ENCODE measurements at places on chromosomes 13 and 19.

DNA sequence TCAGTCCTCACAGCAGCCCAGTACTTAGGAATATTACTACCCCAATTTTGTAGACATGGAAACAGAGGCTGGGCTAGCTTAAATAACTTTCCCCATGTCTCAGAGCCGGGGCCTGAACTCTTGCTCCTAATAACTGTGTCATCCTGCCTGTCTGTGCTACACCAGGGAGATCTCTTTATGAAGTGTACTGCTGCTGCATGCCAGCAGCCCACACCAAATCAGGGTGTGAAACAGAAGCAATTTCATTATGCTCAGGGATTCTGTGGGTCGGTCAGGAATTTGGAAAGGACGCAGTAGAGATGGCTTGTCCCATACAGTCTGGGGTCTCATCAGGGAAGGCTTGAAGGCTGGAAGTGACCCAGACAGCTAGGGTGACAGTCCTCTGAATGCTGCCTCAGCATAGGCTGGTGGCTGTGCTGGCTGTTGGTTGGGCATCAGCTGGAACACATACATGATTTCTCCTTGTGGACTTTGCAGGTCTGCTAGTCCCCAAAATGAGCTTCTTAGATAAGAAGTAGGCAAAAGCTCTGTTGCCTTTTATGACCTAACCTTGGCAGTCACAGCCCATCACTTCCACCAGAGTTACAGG, 22.6 kb downstream of the ZNF507 start:
- DNase-seq: no peak

GRCh38 chr19:39112338-39112890, 13.2 kb upstream of the PAK4 start:
- no peak for DNase-seq

GRCh38 chr19:1069009-1069779, 2.2 kb downstream of the ARHGAP45 start:
- DNase-seq: peak; percentile 86

GRCh38 chr19:11982526-11982925, 17.7 kb downstream of the ZNF763 start:
- DNase-seq: no peak

DNA sequence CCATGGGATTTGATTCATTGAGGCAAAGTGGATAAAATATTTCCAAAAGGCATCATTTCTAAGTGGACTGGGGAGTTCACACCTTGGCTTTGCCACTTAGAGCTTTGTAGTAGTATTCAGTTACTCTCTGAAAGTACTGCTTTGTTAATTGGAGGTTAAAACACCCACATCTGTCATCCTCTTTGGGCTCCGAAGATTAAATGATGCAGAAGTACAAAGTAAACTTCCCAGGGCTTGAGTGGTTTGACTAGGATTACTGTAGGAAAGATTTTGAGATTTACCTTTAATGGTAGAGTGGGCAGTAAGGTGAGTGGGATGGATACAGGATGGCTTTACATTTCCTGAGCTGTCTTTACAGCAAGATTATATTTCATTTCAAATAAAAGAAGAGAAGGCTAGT, 42.4 kb downstream of the WASF3 start:
- DNase-seq: no peak

DNA sequence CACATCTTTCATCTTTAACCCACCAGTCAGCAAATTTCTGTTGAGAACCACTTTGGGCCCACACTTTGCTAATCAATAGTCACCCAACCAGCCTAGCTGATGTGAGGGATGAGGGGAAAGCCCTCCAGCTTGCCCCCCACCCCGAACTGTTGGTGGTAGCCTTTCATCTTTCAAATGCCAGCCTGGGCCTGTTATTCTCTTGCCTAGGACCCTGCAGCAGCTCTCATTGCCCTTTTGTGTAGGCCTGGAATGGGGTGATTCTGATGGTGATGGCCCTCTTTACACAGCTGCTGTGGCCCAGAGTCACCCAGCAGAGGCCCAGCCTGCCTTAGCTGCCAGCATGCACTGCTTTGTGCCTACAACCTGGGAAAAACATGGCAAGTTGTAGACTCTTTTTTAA, 294.5 kb downstream of the SLC7A1 start:
- DNase-seq: no peak

DNA sequence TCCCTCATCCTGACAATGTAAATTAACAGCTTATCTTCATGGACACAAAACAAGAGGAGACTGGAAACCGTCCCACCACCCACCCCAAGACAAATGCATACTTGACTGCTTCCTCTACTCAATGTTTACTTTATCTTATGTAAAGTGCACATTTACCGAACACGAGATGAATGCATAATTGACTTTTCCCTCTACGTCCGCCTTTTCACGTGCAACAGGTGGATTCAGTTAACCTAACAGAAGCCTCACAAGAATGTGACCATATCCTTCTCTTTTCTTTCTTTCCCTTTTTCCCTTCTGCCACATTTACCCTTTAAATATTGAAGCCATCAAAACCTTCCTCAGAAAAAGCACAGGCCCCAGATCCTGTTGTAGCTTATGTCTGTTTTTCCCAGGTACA, 468.0 kb downstream of the UQCRFS1 start:
- no peak for DNase-seq

- DNase-seq: no peak
Measured at GRCh38 chr19:4909156-4909896, at the start of gene UHRF1. Gene UHRF1, plus strand, starts transcription at chr19:4909501. Its CDS starts 1,385 bp downstream, at chr19:4910886.

DNA sequence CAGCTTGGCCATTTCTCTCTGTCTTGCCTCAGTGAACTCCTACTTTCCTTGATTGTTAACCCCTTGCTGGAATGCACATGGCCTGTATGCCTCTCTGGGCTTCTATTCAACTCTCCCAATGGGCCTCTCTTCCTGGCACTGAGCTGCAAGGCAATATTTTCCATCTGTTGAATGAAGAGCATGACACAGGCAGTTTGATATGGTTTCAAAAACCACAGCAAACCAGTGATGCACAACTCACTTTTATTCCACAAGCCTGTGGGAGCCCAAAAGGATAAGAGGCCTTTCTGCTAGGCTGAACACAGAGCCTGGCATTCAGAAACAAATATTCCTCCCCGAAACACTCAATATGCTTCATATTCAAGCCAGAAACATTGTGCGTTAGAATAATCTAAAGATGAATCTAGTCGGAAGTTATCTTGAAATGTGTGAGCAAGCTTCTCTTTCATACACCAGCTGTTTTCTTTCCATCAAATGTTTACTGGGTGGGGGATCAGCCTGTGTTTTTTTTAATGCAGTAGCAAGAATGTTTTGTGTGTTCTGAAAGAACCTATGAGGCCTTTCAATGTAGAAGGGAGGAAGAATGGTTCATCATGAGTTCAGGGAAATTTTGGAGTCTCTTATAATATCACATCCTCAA, 443.1 kb upstream of the SPRY2 start:
- DNase-seq: no peak

DNA sequence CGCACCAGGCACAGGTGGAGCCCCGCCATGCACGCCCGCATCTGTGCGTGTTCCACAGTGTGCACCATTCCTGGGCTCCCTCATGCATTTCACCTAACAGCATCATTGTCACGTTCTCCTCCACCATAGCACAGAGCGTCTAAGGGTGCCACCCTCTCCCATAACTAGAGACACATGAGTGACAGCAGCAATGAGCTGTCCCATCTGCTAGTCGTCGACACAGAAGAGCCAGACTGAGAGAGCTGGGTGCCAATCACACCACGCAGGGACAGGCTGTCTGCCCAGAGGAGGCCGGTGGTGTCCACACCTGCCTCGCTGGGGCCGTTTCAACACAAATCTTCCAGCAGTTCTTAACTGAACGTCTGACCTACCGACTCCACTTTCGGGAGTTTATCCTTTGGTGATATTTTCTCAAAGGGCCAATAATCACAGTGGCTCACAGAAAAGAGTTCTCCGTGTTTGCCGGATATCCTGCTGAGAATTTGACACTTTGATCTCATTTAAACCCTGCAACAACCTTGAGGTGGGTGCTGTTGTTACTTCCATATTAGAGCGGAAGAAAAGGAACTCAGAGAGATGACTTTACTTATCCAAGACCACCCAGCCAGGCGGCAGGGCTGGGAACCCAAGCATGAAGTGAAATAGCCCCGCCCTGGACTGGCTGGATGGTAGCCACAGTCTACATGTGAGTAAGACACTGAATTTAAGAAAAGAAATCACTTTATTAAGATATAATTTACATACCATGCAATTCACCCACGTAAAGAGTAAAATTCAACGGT, 16.2 kb downstream of the CLEC11A start:
- no peak for DNase-seq

DNA sequence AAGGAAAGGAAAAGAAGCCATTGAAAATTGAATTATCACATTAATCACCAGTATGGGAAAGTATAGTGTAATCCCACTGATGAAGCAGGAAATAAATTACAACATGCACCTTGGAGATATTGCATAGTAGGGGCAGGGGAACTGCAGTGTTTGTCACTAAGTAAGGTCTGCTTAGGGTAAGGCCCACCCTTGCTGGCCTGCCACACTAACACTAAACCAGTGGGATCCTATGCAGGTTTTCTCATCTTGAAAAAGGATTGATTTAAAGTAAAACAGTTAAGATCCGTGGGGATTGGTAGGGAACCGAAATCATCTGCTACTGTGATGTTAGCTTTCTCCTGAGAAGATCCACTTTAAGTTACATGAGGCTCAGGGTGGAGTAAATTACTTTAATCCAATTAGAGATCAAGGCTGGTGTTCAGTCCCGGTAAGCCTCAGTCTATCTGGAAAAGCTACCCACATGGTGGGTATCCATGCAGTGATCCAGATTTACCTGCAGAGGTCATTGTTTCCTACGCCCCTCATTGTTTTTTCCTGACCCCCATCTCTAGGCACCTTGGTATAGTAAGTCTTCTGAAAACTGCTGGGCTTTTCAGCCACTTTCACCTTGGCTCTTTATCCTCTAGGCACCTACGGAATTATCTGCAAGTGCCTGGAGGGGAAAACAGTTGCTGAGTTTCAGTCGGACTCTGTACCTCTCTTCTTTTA, 1014.9 kb upstream of the ATXN8OS start:
- DNase-seq: no peak

DNA sequence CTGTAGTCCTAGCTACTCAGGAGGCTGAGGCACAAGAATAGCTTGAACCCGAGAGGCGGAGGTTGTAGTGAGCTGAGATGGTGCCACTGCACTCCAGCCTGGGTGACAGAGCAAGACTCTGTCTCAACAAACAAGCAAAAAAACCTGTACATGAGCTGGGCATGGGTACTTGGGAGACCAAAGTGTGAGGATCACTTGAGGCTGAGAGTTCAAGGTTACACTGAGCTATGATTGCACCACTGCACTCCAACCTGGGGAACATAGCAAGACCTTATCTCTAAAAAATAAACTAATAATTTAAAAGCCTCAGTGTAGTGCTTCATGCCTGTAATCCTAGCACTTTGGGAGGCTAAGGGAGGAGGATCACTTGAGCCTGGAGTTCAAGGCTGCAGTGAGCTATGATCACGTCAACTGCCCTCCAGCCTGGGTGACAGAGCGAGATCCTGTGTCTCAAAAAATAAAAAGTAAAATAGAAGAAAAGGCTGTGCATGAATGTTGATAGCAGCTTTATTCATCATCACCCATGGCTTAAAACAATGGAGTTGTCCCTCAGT, 12.3 kb upstream of the DOCK6 start:
- no peak for DNase-seq

- no peak for DNase-seq
Measured at GRCh38 chr19:16073481-16073880, 2.8 kb upstream of the TPM4 start.

DNA sequence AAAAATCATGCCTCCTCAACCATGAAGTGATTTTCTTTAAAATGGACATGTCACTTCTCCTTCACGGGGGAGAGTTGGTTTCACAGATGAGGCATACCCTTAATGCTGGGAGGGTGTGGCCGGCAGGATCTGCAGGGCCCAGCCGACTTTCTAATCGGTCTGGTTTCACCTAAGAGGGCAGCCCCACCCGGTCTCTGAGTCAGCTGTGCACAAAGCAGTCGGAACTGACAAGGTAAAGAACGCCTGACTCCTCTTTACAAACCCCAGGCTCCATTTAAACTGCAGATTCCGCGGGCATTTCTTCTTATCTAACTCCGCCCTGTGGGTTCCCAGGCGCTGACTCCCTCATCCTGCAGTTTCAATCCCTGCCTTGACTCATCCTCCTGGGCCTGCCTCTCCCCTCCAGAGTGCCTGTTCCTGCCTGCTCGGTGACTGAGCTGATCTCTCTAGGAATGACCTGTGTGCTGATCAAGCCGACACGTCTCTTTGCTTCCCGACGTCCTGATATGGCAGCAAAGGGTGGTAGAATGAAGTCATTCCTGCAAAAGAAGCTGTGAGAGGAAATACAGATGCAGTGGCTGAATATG, 63.4 kb downstream of the EFNB2 start:
- peak; percentile 35 for DNase-seq

- no peak for DNase-seq
Measured at GRCh38 chr13:59409634-59410200, 754.0 kb downstream of the DIAPH3 start.

DNA sequence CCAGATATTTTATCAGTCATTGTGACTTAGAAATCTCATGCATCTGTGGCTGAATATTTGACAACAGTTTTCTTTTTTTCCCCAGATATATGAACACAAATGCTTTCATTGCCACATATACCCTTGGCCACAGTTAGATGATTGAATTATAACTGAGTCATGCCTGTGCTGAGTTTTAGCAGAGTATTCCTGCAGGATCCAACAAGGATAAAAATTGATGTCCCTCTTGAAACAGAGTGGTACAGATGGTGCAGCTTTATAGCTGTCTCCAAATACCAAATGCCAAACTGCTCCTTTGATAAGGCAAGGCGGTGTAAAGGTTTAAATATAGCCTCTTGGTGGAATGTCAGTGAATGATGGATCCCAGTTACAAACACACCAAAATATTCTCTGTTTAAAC, 428.5 kb downstream of the GPC6 start:
- no peak for DNase-seq
